ENCODE measurements at places on chromosomes 6 and 20. TPM values are rescaled to one million over a fixed set of nuclear protein-coding genes. Genes with fewer than 3 reads are reported as not detected.

GRCh38 chr6:159110013-159110412, 59.2 kb upstream of the FNDC1 start:
- DNase-seq, result no peak

GRCh38 chr6:55694759-55695158, 115.8 kb upstream of the HMGCLL1 start:
- DNase-seq, result no peak

Gene CBLN4
- not detected for total RNA-seq

DNA sequence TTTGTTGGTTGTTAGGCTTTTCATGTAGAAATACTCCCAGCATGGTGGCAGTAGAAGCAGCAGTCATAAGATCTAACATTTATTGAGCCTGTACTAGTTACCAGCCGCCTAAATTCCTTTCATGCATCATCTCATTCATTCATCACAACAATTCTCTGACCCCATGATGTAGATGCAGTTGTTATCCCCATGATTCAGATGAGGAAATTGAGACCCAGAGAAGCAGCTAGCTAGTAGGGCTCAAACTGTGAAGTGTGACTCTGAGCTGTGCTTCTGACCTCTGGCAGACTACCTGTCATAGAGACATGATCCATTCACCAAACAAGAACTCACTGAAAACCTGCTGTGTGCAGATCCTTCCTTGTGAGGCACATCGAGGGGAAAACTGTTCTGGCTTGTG, 16.9 kb downstream of the RREB1 start:
- no peak for DNase-seq

Gene ARHGAP40
- not detected for total RNA-seq

DNA sequence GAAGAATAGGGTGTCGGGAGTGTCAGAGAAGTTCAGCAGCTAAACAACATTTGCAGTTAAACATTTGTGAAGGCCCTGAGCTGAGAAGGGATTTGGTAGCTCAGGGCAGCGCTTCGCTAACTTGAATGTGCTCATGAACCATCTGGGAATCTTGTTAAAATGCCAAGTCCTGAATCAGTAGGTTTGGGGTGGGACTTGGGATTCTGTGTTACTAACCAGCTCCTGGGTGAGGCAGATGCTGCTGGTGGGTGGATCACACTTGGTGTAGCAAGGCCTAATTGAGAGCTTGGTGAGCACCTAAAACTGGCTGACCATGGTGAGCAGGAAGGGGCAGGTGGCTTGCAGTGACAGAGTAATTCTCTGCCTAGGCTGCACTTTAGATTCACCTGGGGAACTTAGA, 5.9 kb downstream of the PTPRA start:
- DNase-seq, result no peak

- DNase-seq, result no peak
These were observed 101.9 kb downstream of the CDH26 start for GRCh38 chr20:60060006-60060557.

DNA sequence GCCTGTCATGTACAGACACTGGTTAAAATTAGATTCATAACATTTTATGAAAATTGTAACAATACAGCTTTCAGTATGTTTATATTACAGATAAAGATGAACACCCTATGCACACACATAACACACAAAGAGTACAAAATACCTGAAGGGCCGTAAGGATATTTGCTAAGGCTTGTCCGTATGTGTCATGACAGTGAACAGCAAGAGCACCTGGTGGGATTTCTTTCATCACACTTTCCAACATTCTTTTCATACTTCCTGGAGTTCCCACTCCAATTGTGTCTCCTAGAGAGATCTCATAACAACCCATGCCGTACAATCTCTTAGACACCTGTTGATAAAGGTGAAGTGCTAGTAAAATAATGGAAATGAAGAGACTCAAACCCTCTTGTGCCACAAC, 83.7 kb downstream of the HMGCLL1 start:
- no peak for DNase-seq

- no peak for DNase-seq
These were observed 10.2 kb upstream of the FOXF2 start for GRCh38 chr6:1379017-1379787.

DNA sequence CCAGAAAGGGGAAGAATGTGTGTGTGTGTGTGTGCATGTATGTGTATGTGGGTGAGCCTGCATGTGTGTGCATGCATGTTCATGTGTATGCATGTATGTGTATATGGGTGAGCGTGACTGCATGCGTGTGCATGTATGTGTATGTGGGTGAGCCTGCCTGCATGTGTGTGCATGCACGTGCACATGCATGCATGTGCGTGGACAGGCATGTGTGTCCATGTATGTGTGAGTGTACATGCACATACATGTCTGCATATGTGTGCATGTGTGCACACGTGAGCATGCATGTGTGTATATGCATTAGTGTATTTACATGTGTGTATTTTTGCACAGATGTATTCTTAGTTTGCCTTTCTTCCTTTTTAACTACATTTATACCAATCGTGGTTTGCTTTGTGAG, 601.5 kb downstream of the QKI start:
- DNase-seq, result no peak

GRCh38 chr6:126923807-126924206, 194.7 kb upstream of the RSPO3 start:
- no peak for DNase-seq

Gene ACTL10
- total RNA-seq, result 2.6 TPM

GRCh38 chr6:25922301-25922700, 8.2 kb downstream of the SLC17A2 start:
- no peak for DNase-seq

DNA sequence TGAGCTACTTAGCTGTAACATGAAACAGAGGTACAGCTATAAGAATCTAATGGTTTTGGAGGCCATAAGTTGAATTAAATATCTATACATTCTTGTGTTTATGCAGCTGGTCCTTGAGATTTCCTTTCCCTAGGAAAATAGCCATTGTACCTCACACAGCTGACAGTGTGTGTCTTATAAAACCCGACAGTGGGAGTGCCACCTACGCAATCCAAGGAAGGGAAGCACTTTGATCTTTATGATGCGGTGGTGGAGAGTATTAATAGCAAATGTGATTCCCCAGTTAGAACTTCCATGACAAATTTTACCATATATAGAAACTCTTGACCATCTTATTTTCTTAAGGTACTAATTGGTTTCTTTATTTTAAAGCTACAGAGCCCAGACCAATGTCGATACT, 149.5 kb downstream of the TMEM200A start:
- no peak for DNase-seq

DNA sequence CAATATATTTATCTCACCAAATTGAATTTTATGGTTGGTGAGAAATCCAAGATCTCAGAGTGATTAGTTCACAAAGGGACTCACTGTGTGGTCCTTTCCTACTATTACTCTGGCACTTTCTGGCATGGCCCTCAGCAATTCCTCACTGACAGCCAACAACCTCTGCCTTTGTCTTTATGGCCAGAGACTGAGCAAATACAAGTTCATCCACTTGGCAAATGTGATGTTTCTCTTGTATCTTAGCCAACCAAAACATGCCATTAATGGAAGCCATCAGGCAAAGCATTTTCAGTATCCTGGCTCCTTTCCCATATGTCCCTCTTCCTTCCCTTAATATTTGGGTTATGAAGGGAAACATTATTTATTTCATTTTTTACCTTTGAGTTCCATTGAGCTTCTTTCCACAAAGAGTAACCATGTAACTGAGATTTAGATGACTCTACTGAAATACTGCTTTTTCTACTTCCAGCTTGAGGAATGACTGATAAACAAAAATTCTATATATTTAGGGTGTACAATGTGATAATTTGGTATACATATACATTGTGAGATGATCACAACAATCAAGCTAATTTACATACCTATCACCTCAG, 30.8 kb upstream of the SMLR1 start:
- DNase-seq, result no peak

Gene PACSIN1
- not detected for total RNA-seq

Gene DSP
- total RNA-seq, result 0.02 TPM
